ENCODE measurements at places on chromosomes 2 and 18. TPM values are rescaled to one million over a fixed set of nuclear protein-coding genes. Genes with fewer than 3 reads are reported as not detected.

Gene RUFY4
- total RNA-seq = not detected

Gene OTOS
- total RNA-seq = not detected

Gene VPS54
- total RNA-seq = 22.1 TPM

Gene UGT1A10
- not detected for total RNA-seq

Gene RGPD3
- total RNA-seq = 0.53 TPM

Gene CCDC121
- total RNA-seq = 1.4 TPM

Gene IL1A
- 1.2 TPM for total RNA-seq

Gene NCL
- total RNA-seq = 378 TPM

Gene NOSTRIN
- 0.07 TPM for total RNA-seq

Gene LGALSL
- 4.7 TPM for total RNA-seq

Gene MERTK
- 34.6 TPM for total RNA-seq

Gene DOK6
- total RNA-seq = not detected

Gene C2orf78
- not detected for total RNA-seq

Gene CAPN14
- under 0.01 TPM for total RNA-seq

Gene ANKRD53
- 0.50 TPM for total RNA-seq

Gene INPP5D
- total RNA-seq = 39.6 TPM

Gene ATP8B1
- total RNA-seq = 95.1 TPM

Gene LONRF2
- total RNA-seq = under 0.01 TPM

Gene CYP27C1
- not detected for total RNA-seq

Gene PPP1R1C
- 0.53 TPM for total RNA-seq

Gene KCNJ3
- total RNA-seq = not detected

Gene CDK15
- not detected for total RNA-seq

Gene RMND5A
- total RNA-seq = 61.0 TPM

Gene DNAH7
- total RNA-seq = 0.13 TPM

Gene RAD51AP2
- total RNA-seq = not detected

Gene CNDP1
- total RNA-seq = not detected

Gene REG3G
- not detected for total RNA-seq

Gene THADA
- total RNA-seq = 43.0 TPM

Gene PEX13
- 47.3 TPM for total RNA-seq

Gene HOXD8
- not detected for total RNA-seq

Gene CCDC74B
- total RNA-seq = 0.66 TPM

Gene MTIF2
- total RNA-seq = 43.6 TPM

Gene HOXD10
- total RNA-seq = not detected

Gene TMEM198
- not detected for total RNA-seq

Gene INHBB
- 0.79 TPM for total RNA-seq

Gene ALLC
- not detected for total RNA-seq

Gene ALPP
- not detected for total RNA-seq

Gene RAPH1
- 93.6 TPM for total RNA-seq

Gene ADRA2B
- total RNA-seq = not detected

Gene FKBP1B
- total RNA-seq = 11.2 TPM

Gene UCN
- total RNA-seq = 0.13 TPM

Gene SLC16A14
- total RNA-seq = 0.13 TPM

Gene SP3
- 91.1 TPM for total RNA-seq

Gene LIPG
- total RNA-seq = 78.5 TPM

Gene CAMKMT
- 12.1 TPM for total RNA-seq

Gene EPC2
- total RNA-seq = 33.6 TPM

Gene FN1
- 1,060 TPM for total RNA-seq

Gene ANTXR1
- 20.6 TPM for total RNA-seq

Gene SERPINE2
- 7.8 TPM for total RNA-seq

Gene ELOA2
- total RNA-seq = not detected

Gene EPG5
- 37.8 TPM for total RNA-seq
